Type B pancreatic cell (in vitro differentiated cells): ENCODE measurements at places on chromosomes 12 and 14.

- DNase-seq, result no peak
Observed at GRCh38 chr14:33369972-33370371, 431.3 kb downstream of the NPAS3 start.

GRCh38 chr14:101249676-101250036 is 311.6 kb upstream of the DIO3 start:
- no peak for DNase-seq

GRCh38 chr14:99131632-99132271 is 140.2 kb downstream of the BCL11B start:
- no peak for DNase-seq

- DNase-seq, result no peak
Observed at GRCh38 chr12:109567296-109567695, 6.0 kb downstream of the MMAB start.

GRCh38 chr12:3230758-3231375 is 153.7 kb downstream of the TSPAN9 start:
- DNase-seq, result no peak

GRCh38 chr12:3091382-3092241 is 14.4 kb downstream of the TSPAN9 start:
- no peak for DNase-seq

- DNase-seq, result no peak
Observed at GRCh38 chr12:71159264-71159663, 1.5 kb upstream of the TSPAN8 start.

DNA sequence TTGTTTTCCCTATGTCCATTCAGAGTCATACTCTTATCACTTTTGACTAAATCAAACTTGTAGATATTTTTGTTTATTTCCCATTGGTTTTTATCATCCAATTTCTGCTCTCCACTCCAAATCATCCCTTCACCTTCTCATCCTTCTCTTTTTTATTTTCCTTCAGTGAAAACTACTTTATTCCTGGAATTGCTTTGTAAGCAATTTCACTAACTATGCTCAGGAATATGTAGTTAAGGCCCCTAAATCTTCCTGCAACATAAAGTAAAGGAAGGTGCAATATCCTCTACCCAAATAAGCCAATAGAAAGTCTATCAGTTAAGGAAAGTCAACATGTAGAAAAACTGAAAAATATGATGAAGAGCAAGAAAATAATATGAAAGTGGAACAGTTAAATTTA is 308.4 kb downstream of the SEC23A start:
- DNase-seq, result no peak

- DNase-seq, result no peak
Observed at GRCh38 chr12:2548081-2548480, 246.7 kb upstream of the FKBP4 start.

DNA sequence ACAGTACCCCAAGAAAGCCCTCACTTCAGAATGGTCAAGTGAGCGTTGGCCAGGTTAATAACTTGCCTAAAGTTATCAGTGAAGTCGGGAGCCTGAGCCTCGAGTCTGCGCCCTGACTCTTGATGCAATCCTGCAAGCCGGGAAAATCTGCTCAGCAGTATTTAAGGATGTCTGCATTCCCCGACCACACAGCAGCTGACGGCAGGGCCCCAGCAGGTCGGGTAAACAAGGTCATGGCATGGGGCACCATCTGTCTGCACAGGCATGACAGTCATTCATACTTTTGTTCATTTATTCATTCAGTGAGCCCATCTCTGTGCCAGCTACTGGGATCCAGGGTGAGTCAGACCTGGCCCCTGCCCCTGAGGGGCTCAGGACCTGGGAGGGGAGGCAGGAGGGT is 11.1 kb downstream of the ABCB9 start:
- no peak for DNase-seq

DNA sequence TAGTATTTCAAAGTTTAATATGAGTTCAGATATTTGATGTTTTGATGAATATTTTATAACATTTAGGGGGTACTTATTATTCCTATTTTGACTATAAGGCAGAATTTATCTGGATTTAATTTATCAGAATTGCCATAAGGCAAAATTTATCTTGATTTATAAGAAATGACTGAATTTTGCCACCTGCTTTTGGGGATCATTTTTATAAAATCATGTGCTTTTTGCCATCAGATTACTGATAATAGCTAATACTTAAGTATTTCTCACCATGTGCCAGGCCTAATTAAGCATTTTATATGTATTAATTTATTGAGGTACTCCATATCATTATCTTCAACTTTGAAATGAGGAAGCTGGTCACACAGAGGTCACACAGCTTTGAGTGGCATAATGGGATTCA is 423.7 kb downstream of the PRKD1 start:
- no peak for DNase-seq

GRCh38 chr14:71721791-71722190 is 210.4 kb upstream of the RGS6 start:
- DNase-seq, result no peak

DNA sequence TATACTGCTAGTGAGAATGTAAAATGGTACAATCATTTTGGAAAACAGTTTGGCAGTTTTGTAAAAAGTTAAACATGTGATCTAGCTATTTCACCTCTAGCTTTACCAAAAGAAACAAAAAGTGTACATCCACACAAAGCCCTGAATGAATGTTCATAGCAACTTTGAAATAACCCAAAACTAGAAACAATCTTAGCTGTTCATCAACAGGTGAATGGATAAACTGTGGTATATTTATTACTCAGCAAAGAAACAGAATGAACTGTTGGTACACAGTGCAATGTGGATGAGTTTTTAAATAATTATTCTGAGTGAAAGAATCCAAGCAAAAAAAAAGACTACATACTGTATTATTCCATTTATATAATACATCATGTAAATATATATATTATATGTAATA is 36.3 kb downstream of the TPCN1 start:
- DNase-seq, result no peak

DNA sequence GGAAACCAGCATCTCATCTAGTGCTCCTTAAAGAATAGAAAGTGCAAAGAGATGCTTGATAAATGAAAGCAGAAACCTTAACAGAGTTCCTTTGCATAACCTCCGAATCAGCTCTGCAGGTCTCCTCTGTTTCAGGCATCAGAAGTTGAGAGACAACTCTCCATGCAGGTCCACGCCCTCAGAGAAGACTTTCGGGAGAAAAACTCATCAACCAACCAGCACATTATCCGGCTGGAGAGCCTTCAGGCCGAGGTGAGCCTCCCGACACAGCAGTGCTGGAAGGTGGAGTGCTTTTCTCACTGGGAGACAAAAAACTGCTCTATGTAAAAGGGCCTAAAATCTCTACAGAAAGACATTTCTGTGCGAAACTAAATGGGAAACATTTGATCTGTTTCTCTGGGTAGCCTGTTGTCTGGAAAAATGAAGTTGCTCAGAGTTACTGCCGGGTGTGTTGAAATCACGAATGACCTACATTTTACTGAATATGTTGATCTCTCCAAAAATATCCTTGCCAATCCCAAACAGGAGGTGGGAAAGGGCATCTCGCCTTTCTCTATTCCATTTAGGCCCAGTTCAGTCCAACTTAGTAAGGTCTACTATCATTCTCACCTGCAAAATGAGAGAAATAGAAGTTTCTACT is 54.9 kb downstream of the RAB35 start:
- DNase-seq, result no peak

DNA sequence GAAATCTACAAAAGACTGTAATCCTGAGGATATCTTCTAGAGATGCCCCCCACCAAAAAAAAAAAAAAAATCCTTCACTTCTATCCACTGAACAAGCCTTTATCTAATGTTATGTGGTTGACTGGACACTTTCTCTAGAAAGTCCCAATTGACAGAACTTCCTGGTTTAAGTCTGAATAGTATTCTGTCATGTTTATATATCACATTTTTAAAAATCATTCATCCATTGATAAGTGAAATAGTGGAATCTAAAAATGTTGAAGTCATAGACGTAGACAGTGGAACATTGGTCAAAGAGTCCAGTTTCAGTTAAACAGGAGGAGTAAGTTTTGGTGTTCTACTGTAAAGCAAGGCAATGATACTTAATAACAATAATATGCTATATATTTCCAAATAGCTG is 297.0 kb downstream of the SSPN start:
- DNase-seq, result no peak

GRCh38 chr14:46999661-47000060 is 348.1 kb upstream of the RPL10L start:
- DNase-seq, result no peak

GRCh38 chr14:103923863-103924262 is 4.4 kb upstream of the TDRD9 start:
- DNase-seq, result no peak

- DNase-seq, result no peak
Observed at GRCh38 chr14:23159532-23159931, 23.9 kb downstream of the SLC7A8 start.

- DNase-seq, result no peak
Observed at GRCh38 chr12:20410734-20411133, 42.4 kb downstream of the PDE3A start.

GRCh38 chr12:32902287-32902997 is 5.9 kb upstream of the PKP2 start:
- no peak for DNase-seq

GRCh38 chr12:130202201-130202600 is 39.9 kb downstream of the FZD10 start:
- no peak for DNase-seq

DNA sequence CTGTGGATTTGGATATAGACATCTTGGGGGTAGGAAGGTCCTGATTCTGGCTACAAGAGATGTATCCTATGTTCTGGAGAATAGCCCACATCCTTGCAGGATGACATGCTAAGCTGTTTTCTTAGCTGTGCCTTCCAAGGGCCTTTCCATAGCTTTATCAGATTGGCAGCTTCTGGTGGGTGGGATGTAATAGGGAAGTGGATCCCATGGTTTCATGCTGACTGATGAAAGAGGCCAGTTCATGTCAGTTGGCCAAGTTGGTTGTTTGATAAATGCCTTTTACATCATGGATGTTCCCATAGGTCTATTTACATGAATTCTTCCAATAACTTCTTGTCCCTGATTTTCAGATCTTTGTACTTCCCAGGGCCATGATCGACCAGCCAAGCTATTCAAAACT is 169.1 kb upstream of the RMST start:
- DNase-seq, result no peak

GRCh38 chr12:54603872-54604271 is 15.4 kb upstream of the PPP1R1A start:
- no peak for DNase-seq

GRCh38 chr14:105856676-105857219 is 330.4 kb downstream of the TMEM121 start:
- peak; percentile 47 for DNase-seq

- no peak for DNase-seq
Observed at GRCh38 chr12:49825360-49825970, 2.7 kb downstream of the NCKAP5L start.
